Activated T-cell treated with anti-CD3 and anti-CD28 coated beads for 4 hours (primary cell): ENCODE measurements at places on chromosomes 2 and 18.

DNA sequence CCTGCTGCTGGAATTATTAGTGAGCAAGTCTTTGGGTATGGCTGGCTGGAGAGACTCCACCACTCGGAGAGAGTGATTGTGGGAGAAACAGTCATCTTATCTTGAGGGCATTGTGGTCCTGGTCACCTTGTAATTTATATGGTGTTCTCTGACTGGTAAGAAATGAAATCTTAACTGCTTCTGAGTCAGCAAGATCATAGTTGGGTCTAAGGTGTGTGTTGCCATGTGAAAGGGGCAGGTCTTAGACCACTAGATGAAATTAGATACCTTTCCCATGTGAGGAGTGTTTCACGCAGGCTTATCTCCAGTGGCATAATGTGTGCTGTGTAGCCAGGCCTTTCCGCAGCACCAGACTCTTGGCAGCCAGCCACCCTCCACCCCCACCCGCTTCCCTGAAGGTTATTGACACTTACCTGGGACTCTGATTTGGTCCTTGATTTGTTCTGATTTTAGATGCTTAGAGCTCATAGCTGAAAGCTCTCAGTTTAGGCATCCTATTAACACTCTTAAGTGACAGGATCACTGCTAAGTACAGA lies 7.7 kb downstream of the MAPRE3 start:
- DNase-seq = no peak

DNA sequence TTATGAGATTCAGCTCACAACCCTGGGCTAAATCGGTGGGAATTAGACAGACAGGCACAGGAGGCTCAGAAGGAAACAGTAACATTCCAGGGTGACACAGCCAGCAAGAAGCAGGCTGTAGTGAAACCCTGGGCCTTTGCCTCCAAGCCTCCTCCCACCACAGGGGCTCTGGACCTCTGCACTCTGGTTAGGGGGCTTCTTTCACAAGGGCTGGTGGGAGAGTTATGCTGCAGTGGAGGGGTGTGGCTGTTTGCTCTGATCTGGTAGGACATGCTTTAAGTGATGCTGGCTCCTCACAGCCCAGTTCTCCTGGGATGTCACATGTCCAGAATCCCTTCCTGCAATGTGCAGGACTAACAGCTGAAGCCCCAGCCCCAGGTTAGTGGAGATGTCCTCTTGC lies 109.9 kb downstream of the TGFA start:
- no peak for DNase-seq

GRCh38 chr2:43068631-43069517 lies 157.5 kb downstream of the ZFP36L2 start:
- no peak for DNase-seq

- DNase-seq = no peak
These were observed 33.3 kb downstream of the RTTN start for GRCh38 chr18:70172225-70172624.

- DNase-seq = no peak
These were observed 6.8 kb downstream of the MAL start for GRCh38 chr2:95032341-95032740.
